ENCODE measurements at places on chromosomes 11 and 22.

DNA sequence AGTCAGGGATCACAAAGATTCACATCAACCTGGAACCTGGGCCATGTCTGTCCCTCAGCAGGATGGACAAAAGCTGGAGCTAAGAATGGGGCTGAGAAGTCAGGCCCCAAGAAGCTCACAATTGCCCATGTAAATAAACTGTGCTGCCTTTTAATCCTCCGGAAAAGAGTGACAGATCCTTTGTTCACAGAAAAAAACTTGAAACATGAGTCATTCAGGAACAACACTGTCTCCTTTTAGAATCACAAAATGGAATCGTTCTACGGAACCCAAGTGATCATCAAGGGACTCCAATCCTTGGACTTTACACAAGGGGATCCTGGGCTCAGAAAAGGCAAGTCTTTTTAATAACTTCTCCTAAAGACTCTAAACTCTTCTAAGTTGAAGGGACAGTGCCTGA lies 36.1 kb downstream of the RELT start:
- no peak for DNase-seq

- no peak for DNase-seq
Observed at GRCh38 chr11:45673441-45673840, 8.0 kb upstream of the CHST1 start.

- no peak for DNase-seq
Observed at GRCh38 chr11:75264971-75265370, 24.4 kb downstream of the TPBGL start.

DNA sequence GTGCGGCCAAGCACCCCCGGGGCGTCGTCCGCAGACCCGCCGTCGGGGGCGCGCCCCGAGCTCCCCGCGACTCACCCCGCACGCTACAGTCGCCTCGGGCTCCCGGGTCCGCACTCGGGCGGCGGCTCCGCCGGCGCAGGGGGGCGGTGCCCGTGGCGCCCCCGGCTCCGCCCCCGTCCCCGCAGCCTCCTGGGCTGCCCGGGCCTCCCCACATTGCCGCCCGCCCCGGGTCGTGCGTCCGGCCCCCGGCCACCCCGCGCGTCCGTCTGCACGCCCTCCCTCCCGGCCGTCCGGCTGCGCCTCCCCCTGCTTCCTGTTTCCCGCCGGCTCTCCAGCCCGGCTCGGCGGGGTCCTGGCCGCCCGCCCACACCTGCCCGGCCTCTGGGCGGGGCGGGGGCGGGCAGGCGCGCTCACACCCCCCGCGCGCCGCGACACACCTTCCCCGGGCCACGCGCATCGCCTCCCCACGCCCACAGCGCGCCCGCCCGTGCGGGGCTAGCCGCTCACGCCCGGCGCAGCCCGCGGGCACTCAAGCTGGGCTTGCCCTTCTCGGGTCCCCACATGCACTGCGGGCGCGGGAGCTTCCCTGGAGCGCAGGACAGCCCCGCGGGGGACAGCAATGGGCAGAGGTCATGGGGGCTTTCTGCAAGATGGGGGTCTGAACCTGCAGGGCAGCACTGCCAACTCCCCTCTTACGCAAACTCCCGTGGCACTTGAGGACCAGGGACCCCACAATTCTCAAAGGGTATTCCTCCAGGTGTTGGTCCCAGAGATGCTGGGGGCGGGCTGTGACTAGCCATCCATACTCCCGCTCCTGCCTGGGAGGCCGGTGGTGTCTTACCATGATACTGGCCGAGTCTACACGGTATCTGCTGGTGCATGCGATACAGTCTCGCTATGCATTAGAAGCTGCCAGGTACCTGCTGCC lies at the start of gene CARD10:
TSS of gene CARD10 (minus strand) at position 148 of the 928 bp plus-strand sequence. CDS start 215 bp downstream, outside the sequence.
- DNase-seq: no peak

DNA sequence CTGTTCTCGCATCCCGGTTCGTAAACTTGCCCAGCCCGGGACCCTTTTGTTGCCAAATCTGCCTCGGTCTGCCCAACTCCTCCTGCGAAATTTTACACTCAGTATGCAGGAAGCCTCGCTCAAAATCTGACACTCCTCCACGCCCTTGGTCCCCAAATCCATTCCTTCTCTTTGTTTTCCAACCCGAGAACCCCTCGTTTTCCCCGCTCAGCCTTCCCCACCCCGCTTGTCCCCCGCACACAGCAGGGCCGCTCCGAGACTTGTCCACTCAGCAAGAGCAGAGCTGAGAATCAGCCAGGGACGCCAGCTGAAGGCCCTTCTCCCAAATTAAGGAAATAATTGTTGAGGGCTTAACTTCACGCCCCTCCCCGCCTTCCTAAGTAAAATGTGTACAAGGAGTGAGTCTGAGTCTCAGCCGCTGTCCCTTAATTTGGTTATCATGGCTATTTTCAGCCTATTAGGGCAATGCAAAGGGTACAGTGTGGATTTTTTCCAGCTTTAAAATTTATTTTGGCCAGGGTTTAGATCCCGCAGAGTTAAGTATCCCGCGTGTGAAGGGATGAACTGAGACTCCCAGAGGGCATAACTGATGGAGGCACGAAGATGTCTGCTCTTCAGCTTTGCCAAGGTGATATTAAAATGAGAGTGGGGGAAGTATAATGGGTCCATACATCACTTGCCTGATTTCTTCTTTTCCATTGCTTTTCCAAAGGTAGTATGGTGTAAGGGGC lies 581 bp upstream of the FBXO3 start:
- peak; percentile 35 for DNase-seq

- no peak for DNase-seq
Observed at GRCh38 chr11:101914341-101914737, 471 bp upstream of the CEP126 start.

DNA sequence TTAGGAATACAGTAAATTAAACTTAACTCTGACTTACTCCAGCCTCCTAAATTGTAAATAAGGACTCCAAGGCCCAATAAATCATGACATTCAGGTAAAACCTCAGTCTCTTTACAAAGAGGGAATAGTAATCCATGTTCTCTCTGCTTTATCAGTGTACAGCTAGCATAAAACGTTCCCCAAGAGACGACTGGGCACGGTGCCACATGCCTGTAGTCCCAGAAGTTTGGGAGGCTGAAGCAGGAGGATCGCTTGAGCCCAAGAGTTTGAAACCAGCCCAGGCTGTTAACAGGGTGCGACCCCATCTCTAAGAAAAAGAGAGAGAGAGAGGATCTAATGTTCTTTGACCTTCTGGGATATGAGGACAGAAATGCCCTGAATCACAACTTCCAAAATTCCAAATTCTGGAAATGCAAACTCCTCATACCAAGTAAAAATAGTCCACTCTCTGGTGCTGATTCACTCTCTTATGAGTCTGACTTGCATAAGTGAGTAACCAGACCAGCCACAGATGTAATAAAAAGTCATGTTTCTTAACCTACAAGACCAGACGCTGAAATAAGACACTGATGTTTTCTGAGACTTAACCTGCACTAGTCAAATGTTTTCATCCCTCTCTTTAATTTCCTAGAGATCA lies 25.5 kb downstream of the NNMT start:
- DNase-seq: peak; percentile 39

DNA sequence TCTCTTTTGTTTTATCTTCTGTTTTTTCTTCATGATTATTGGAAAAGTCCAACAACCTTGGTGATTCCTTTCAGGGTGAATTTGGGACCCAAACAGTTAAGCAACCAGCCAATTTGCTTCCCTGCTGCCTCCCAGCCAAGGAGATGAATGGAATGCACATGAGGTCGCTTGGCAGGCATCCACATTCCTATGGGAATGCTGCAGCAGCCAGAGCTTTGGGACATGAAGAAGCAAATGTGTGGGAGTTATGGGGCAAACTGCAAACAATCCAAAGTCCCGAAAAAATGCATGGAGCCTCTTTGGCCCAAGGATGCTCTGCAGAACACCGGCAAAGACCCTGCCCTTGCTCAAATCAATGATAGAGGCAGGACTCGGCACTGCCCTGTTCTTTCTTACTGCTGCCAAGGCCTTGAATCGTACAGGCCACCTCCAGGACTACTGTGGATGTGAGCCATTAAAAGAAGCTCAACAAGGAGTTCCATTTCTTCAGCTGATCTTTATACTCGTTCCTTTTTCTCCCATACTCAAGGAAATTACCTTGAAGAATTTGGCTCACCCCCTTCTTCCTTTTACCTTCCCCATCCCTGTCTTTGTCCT lies 117.3 kb upstream of the TEAD1 start:
- no peak for DNase-seq

DNA sequence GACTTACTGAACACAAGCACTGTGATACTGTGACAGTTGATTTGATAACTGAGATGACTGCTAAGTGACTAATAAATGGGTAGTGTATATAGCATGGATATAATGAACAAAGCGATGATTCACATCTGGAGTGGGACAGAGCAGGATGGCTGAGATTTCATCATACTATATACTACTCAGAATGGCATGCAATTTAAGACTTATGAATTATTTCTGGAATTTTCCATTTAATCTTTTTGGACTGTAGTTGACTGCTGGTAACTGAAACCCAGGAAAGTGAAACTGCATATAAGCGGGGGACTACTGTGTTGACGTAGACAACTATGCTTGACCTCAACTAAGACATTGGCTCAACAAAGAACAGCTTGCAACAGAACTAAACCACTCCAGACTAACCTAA lies 20.0 kb upstream of the NUCB2 start:
- peak; percentile 68 for DNase-seq

DNA sequence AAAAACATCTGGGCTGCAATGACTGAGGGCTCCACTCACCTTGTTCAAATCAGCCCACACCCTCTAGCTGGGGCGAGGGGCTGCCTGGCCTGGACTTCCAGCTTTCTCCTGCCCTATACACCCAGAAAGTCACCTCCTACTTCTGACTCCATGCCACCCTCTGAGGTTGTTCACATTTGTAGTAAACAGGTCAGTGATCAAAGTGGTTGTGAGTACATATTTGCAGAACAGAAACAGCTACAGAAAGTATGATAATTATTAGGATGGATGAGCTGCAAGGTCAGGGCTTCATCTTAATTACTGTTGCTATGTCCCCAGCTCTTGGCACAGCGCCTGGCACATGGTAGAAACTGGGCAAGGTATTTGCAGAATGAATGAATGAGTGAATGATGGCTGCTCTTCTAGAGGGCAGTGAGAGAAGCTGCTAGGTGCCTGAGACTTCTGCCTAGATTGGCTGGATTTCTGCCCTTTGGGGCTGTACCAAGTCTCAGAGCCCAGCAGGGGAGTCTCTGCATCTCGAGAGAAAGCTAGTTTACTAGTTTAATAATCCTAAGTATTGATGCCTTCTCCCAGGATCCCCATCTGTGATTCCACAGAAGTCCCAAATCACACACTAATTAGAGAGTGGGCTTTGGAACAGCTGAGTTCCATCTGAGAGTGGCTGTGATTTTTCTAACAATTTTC lies 36.0 kb downstream of the SYT13 start:
- DNase-seq: no peak

DNA sequence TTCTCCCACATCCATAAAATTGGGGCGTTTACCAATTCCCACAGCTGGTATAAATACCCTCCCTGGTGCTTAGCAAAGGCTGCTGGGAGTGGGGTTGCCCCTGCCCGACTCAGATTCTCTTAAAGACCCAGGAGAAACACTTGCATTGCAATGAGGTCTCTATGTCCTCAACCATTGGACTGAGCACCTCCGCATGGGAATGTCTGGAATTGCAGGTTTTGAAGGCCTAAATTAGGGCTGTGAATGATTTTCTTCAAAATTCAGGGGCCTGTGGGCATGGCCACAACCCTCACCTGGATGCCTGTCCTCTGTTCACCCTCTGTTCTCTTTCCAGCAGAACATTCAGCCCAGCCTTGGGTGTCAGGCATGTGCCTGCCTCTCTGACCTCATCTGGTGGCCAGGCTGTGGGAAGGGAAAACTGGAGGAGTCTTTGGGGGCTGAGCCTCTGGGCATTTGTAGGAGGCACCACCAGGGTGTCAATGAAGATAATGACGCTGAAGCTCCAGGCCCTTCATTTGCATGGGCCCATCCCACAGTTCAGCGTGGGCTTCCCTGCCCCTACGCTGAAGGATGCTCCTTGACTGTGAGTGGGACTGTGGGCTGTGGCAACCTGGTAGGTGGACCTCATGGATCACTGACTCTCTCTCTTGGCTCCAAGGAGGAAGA lies 52.7 kb upstream of the MYEOV start:
- DNase-seq: no peak

GRCh38 chr22:23289851-23290724 lies 109.8 kb downstream of the BCR start:
- DNase-seq: peak; percentile 65
